ENCODE measurements at places on chromosomes 2 and 18. TPM values are rescaled to one million over a fixed set of nuclear protein-coding genes. Genes with fewer than 3 reads are reported as not detected.

FLACC1 gene
- total RNA-seq: 0.27 TPM

MOGAT1 gene
- not detected for total RNA-seq

CCBE1 gene
- 1.8 TPM for total RNA-seq

LCT gene
- total RNA-seq: 0.57 TPM

LYG2 gene
- total RNA-seq: not detected

PTPN4 gene
- 23.7 TPM for total RNA-seq

ASB1 gene
- 11.9 TPM for total RNA-seq

RTTN gene
- 8.4 TPM for total RNA-seq

DSG2 gene
- total RNA-seq: 19.5 TPM

AMMECR1L gene
- total RNA-seq: 9.9 TPM

CHRNA1 gene
- total RNA-seq: 4.0 TPM

- no peaks in the 10 kb centered on the region for H3K27me3 ChIP-seq
- no peak overlapping the region for H3K27ac ChIP-seq
- no peak for DNase-seq
- no peaks in the 10 kb centered on the region for H3K36me3 ChIP-seq
- H3K4me3 ChIP-seq: no peak overlapping the region
Measured at GRCh38 chr2:196314780-196315179, 143.4 kb upstream of the STK17B start.

- no peak for DNase-seq
- no peak overlapping the region for H3K4me3 ChIP-seq
- H3K27me3 ChIP-seq: no peaks in the 10 kb centered on the region
- no peak overlapping the region for H3K27ac ChIP-seq
- no peaks in the 10 kb centered on the region for H3K4me1 ChIP-seq
Measured at GRCh38 chr2:214019229-214019972, 391.5 kb upstream of the VWC2L start.

GRCh38 chr2:219056896-219057708 is 3.6 kb downstream of the IHH start:
- no peak overlapping the region for H3K27ac ChIP-seq
- DNase-seq: no peak
- peaks cover 1% of the 10 kb centered on the region for H3K27me3 ChIP-seq
- peak overlapping the region; percentile 45 for H3K4me3 ChIP-seq
- H3K4me1 ChIP-seq: peaks cover 16% of the 10 kb centered on the region
- H3K36me3 ChIP-seq: no peaks in the 10 kb centered on the region

- no peaks in the 10 kb centered on the region for H3K36me3 ChIP-seq
- DNase-seq: peak; percentile 48
- H3K4me1 ChIP-seq: no peaks in the 10 kb centered on the region
- no peak overlapping the region for H3K4me3 ChIP-seq
Measured at GRCh38 chr2:101419096-101419663, 31.9 kb upstream of the CREG2 start.

- H3K4me3 ChIP-seq: no peak overlapping the region
- H3K36me3 ChIP-seq: no peaks in the 10 kb centered on the region
- H3K4me1 ChIP-seq: no peaks in the 10 kb centered on the region
- no peak for DNase-seq
Measured at GRCh38 chr2:177273408-177273807, 8.9 kb upstream of the NFE2L2 start.

DNA sequence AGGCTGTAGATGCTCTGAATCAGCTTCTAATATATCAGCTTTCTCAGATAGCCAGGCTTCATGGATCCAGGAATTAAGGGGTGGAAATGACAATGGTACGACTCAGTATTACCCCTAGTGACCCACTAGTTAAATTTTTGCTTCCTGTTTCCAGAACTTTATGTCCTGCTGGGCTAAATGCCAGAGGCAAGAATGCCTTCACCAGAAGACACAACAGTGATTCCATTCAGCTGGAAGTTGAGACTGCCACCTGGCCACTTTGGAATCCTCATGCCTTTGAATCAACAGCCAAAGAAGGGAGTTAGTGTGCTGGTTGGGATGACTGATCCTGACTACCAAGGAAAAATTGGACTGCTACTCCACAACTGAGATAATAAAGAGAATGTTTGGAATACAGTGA is 239.1 kb downstream of the ASXL3 start:
- H3K27me3 ChIP-seq: no peaks in the 10 kb centered on the region
- no peaks in the 10 kb centered on the region for H3K36me3 ChIP-seq
- H3K27ac ChIP-seq: no peak overlapping the region
- DNase-seq: no peak

- H3K36me3 ChIP-seq: no peaks in the 10 kb centered on the region
- H3K27me3 ChIP-seq: no peaks in the 10 kb centered on the region
- no peak for DNase-seq
- no peak overlapping the region for H3K27ac ChIP-seq
Measured at GRCh38 chr2:122238006-122238559, 482.6 kb downstream of the TSN start.

- H3K36me3 ChIP-seq: no peaks in the 10 kb centered on the region
- H3K27ac ChIP-seq: no peak overlapping the region
- no peak overlapping the region for H3K4me3 ChIP-seq
- no peak for DNase-seq
- H3K4me1 ChIP-seq: no peaks in the 10 kb centered on the region
Measured at GRCh38 chr2:98908931-98909316, 27.1 kb downstream of the CRACDL start.

DNA sequence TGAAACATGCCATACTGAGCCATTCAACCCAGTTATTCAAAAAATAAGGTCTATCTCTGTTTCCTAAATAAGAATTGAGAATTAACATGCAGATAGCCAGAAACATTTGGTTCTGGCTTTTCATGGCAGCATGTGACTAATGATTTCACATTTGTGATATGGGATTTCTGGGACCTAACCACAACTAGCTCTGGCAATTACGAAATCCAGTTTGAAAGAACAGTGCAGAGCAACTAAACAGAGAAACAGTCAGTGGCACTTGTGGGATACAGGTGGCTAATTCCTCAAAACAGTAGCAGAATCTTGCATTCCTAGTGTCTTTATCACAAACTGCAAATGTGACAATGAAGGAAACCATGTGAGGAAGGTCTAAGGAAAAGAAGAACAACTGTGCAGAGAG is 637.8 kb upstream of the CHAC2 start:
- no peak overlapping the region for H3K4me3 ChIP-seq
- no peaks in the 10 kb centered on the region for H3K4me1 ChIP-seq
- no peaks in the 10 kb centered on the region for H3K27me3 ChIP-seq

GRCh38 chr2:54581326-54582039 is 125.4 kb downstream of the SPTBN1 start:
- peaks cover 4% of the 10 kb centered on the region for H3K4me1 ChIP-seq
- H3K4me3 ChIP-seq: no peak overlapping the region

GRCh38 chr2:183035954-183036669 is 2.1 kb downstream of the NCKAP1 start:
- H3K36me3 ChIP-seq: no peaks in the 10 kb centered on the region
- DNase-seq: no peak
- peaks cover 9% of the 10 kb centered on the region for H3K4me1 ChIP-seq
- H3K27me3 ChIP-seq: no peaks in the 10 kb centered on the region
- H3K4me3 ChIP-seq: no peak overlapping the region

- H3K27ac ChIP-seq: no peak overlapping the region
- H3K27me3 ChIP-seq: no peaks in the 10 kb centered on the region
- no peak for DNase-seq
- peaks cover 4% of the 10 kb centered on the region for H3K4me1 ChIP-seq
- no peaks in the 10 kb centered on the region for H3K36me3 ChIP-seq
Measured at GRCh38 chr2:25380023-25380422, 38.3 kb upstream of the DNMT3A start.

DNA sequence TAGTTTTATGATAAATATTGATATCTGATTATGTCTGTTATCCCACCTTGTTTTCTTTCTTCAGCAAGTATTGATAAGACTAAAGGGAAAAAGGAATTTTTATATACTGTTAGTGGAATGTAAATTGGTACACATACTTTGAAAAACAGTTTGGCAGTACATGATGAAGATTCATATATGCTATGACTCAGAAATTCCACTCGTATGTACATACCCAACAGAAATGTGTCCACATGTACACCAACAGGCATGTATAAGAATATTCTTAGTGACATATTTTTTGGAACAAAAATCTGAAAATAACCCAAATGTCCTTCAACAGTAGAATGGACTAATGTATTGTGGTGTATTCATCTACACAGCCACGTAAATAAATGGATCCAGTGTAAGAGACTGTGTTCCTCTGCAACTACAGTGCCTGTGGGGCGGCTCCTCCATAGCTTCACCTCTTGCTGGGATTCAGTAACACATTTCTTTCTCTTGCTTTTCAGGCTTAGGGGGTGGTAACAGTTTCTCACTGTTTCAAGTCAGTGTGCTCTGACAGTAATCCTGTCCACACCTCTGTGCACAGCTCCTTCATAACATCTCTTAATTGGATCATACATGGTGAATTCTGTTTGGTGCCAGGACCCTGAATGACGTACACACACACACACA is 35.5 kb upstream of the ALMS1 start:
- no peak overlapping the region for H3K4me3 ChIP-seq
- H3K4me1 ChIP-seq: no peaks in the 10 kb centered on the region
- DNase-seq: no peak
- no peak overlapping the region for H3K27ac ChIP-seq

DNA sequence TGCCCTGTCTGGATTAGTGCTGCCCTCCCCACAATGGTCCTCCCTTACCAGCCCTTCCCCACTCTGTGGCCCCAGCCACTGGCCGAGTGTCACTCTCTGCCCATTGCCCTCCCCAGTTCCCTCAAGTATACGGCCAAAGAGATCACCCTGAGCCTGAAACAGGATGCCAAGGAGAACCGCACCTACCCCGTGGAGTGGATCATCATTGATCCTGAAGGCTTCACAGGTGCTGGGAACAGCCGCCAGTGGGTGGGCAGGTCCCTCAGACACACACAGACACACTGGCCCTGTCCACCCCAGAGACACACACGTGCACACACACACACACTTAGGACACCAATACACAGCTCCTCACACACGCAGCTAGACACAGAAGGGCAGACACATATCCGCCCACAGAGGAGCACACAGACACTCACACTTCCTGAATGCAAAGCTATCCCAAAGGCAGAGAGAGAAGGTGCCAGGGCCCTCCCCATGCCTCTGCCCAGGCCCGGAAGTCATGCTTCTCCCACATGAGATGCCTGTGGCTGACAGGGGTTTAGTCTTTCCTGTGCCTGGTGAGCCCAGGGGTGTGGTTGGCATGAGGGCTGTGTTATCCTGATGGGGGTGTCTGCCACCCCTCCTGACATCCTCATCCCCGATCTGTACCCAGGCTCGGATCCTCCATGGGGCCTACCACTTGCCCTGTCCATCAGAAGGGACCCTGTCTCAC is 2.9 kb downstream of the CHRND start:
- no peaks in the 10 kb centered on the region for H3K36me3 ChIP-seq
- no peak for DNase-seq
- H3K4me1 ChIP-seq: peaks cover 4% of the 10 kb centered on the region

GRCh38 chr18:76565238-76566173 is 70.5 kb upstream of the ZNF516 start:
- H3K36me3 ChIP-seq: no peaks in the 10 kb centered on the region
- peak overlapping the region; percentile 25 for H3K4me3 ChIP-seq
- no peaks in the 10 kb centered on the region for H3K27me3 ChIP-seq
- DNase-seq: peak; percentile 76
- peaks cover 7% of the 10 kb centered on the region for H3K4me1 ChIP-seq
- peak overlapping the region; percentile 75 for H3K27ac ChIP-seq

DNA sequence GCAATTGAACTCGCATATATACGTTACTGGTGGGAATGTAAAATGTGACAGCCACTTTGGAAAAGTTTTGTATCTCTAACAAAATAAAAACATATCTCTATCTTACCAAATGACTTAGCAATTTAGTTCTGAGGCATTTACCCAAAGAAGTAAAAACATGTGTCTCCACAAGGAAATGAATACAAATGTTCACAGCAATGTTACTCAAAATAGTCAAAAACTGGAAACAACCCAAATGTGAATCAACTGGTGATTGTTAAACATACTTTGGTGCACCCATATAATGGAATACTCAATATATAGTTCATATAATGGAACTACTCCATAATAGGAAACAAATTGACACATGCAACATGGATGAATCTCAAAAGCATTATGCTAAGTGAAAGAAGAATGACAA is 70.4 kb upstream of the DNER start:
- H3K4me3 ChIP-seq: no peak overlapping the region
- DNase-seq: no peak
- H3K4me1 ChIP-seq: no peaks in the 10 kb centered on the region

DNA sequence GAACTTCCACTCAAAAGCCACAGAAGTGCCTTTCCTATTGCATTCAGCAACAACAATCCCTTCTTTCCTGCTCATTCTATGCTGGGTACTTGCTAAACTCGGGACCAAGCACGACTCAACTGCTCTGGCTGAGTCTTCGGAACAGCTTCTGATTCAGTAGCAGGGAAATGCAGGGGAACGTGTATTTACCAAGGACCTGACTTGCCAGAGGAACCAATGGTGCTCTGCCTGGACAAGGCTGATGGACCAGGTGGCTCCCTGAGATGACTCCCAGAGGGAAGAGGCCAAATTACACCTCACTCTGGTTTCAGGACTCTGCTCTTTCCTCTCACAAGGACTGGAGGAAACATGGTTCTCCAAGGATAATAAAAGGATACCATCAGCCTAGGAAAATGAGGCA is 12.2 kb downstream of the CXCR2 start:
- no peaks in the 10 kb centered on the region for H3K36me3 ChIP-seq
- H3K27me3 ChIP-seq: no peaks in the 10 kb centered on the region
- H3K27ac ChIP-seq: no peak overlapping the region
- no peaks in the 10 kb centered on the region for H3K4me1 ChIP-seq
- no peak for DNase-seq

GRCh38 chr2:122927710-122928557 is 1097.2 kb upstream of the CNTNAP5 start:
- H3K4me3 ChIP-seq: no peak overlapping the region
- H3K27ac ChIP-seq: no peak overlapping the region
- H3K36me3 ChIP-seq: no peaks in the 10 kb centered on the region
- DNase-seq: no peak

DNA sequence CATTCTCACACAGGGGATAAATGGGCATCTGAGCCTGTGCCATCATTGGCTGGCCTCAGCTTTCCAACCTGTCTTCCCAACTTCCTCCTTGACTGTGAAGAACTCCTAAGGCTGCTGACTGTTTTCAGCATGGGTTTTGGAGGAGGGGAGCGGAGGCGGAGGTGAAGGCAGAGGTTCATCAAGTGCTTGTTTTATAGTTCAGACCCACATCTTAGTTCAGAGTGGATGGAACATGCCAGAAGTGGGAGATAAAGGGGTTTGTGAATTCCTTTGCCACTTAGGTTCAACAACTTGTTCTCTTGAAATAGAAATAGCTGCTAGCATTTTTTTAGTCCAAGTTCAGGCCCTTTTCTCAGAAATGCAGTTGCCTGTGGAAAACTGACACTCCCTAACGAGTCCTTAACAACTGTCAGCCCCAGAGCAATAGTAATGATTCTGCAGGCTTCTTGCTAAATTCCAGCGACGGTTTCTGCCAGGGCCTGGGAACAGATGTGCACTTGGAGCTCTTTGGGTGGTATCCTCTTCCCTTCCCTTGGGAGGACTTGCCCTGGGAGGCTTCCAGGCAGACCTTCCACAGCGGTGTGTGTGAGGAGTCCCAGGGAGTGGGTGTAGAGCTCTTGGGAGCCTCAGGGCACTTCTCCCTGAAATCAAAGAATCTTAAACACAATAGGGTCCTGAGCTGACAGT is 30.1 kb upstream of the ITGA6 start:
- H3K36me3 ChIP-seq: no peaks in the 10 kb centered on the region
- no peaks in the 10 kb centered on the region for H3K27me3 ChIP-seq
- H3K4me3 ChIP-seq: no peak overlapping the region
- no peaks in the 10 kb centered on the region for H3K4me1 ChIP-seq
- no peak for DNase-seq
- no peak overlapping the region for H3K27ac ChIP-seq

Data from prostate gland (tissue), 2 donors.